ENCODE measurements at places on chromosomes 12 and 14.

DNA sequence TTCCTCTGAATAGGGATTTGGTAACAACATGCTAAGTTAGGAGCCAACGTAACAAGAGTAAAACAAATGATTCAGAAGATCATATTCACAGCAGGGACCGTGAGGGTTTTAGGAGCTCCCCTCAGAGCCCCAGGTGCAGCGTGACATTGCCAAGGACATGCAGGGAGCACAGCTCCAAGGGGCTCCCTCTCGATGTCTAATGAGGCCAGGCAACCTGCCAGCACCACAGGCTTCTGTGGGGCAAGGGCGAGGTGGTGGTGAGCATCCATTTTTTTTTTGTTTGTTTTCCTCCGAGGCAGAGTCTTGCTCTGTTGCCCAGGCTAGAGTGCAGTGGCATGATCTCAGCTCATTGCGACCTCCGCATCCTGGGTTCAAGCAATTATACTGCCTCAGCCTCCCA lies 95.1 kb upstream of the PTPRB start:
- no peak for DNase-seq

DNA sequence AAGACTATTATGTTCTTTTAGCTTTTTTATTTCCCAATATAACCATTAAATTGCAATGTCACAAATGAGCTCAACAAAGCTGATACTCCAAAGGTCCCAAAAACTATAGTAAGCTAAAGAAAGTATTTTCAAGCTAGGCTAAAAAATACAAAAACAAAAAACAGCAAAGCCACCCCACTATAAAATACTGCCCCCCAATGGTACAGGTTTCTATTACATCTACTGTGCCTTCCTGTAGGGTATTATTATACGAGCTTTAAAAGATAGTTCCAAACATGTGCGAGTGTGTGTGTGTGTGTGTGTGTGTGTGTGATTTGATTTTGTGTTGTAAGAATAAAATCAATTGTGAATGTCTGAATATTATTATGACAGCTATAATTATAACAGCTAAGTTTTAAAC lies 1.1 kb downstream of the IFNG start:
- peak; percentile 34 for DNase-seq

- DNase-seq, result no peak
These were observed 57.6 kb downstream of the NCOR2 start for GRCh38 chr12:124509676-124510300.

DNA sequence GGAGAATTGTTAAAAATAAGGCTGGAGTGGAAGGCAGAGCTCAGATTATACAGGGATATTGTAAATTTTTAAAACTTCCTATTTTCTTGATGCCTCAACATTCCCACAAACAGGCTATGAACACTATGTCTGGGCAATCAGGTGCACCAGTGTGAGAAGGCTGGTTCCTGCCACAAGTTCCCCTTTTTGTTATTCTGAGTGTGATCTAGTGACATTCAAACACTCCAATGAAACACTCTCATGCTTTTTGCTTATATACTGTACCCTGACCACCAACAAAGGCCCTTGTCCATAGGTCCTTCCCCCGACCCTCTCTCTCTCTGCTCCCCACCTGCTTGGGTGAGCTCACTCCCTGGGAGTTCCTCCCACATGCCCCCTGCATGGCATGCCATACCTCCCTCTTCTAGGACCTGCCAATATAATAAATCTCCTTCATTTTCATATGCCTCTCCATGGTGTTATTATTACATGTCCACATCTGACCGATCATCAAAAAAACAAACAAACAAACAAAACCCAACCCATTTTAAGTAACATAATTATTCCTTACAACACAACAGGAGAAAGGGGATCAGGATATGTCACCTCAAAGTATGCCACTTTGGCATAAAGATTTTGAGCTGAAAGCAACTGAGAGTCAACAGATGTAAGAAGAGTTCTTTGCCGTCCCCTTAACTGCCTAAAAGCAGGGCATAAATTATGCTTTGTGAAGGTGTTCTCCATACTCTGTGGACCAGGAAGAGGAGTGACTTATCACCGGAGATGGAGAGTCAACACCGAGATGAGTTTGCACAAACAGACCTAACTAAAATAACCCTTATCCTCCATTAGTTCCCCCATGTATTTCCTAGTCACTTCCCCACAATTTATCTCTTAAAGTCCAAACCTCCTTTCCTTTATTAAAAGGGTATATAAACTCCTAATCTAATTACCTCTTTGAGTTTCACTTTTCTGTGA lies 42.5 kb upstream of the CATSPERB start:
- no peak for DNase-seq

GRCh38 chr12:79717006-79717405 lies 26.2 kb upstream of the PAWR start:
- DNase-seq, result no peak

GRCh38 chr14:91245029-91245428 lies 525 bp upstream of the GPR68 start:
- no peak for DNase-seq

- no peak for DNase-seq
These were observed 1.4 kb downstream of the SERPINA11 start for GRCh38 chr14:94451091-94451771.

GRCh38 chr12:107912421-107913004 lies 138.0 kb downstream of the ASCL4 start:
- DNase-seq, result no peak

DNA sequence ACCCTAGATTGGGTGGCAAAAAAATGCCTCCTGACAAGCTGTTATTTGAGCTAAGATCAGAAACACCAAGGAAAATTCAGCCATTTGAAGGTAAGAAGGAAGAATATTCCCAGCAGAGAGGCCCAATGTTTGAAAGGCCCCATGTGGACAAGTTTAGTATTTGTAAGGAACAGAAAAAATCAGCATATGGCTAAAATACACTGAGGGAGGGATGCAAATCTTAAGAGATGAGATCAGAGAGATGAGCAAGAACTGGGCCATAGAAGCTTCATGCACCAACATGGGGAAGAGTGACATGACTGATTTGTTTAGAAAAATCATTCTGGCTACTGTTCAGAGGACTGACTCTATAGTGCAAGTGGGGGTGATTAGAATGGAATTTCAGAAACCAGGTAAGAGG lies 496.8 kb upstream of the SOX5 start:
- no peak for DNase-seq

DNA sequence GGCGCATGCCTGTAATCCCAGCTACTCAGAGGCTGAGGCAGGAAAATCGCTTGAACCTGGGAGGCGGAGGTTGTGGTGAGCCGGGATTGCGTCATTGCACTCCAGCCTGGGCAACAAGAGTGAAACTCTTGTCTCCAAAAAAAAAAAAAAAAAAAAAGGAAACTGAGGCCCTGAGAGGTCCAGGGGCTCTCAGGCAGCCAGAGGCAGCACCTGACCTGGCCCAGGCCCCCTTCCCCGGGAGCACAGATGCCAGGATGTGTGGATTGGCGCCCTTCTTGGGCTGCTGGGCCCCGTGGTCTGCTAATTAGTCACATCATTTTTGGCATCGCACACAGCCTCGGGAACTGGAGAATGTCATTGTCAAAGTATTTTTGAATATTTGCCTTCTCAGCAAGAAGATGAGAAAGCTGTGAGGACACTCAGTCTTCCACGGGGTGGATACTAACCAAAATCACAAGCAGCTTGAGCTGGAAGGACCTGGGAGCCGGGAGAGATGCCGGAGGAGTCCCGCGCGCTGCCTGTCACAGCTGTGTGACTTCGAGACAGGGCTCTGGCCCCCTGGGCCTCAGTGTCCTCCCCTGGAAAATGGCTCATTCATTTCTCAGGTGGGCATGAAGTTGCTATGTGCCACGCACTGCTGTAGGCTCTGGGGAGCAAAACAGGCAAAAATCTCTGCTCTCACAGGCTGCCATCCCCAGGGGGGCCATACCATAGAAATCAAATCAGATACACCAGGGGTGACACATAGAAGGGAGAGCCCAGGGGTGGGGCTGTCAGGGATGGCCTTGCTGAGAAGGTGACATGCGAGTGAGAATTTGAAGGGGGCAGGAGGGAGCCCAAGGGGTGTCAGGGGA lies 12.5 kb upstream of the RCOR1 start:
- no peak for DNase-seq

- peak; percentile 35 for DNase-seq
These were observed 79.4 kb downstream of the C12orf75 start for GRCh38 chr12:105409801-105410471.

- DNase-seq, result no peak
These were observed 254.6 kb downstream of the SEC23A start for GRCh38 chr14:38848243-38848935.

DNA sequence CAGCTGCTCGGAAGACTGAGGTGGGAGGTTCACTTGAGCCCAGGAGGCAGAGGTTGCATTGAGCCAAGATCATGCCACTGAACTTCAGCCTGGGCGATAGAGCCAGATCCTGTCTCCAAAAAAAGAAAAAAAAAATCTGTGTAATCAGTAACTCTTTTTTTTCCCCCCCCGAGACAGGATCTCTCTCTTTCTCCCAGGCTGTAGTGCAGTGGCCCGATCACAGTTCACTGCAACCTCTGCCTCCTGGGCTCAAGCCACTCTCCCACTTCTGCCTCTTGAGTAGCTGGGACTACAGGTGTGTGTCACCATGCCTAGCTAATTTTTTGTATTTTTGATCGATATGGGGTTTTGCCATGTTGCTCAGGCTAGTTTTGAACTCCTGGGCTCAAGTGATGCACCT lies 113.6 kb downstream of the SYNE2 start:
- DNase-seq, result no peak

GRCh38 chr12:48000878-48001504 lies 3.3 kb downstream of the COL2A1 start:
- DNase-seq, result peak; percentile 81

GRCh38 chr12:10863512-10864218 lies 14.4 kb upstream of the PRR4 start:
- DNase-seq, result no peak

DNA sequence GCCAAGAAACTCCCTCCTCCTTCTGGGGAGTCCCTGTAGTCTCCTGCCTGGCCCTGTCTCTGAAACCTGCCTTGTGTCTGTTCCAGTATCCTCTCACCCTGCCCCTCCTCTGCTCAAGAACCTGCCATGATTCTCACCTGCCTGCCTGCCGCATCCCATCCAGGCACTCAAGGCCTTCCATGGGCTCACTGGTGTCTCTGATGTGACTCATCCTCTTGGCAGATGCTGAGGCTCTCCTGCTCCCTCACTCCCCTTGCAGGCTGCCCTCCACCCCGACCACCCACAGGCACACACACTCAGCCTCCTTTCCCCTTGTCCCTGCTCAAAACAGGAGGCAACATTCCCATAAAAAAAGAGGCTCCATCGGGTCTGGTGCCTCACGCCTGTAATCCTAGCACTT lies 5.8 kb upstream of the BEGAIN start:
- DNase-seq, result no peak

GRCh38 chr12:101490286-101490920 lies 15.3 kb downstream of the SPIC start:
- no peak for DNase-seq

GRCh38 chr12:88934163-88934747 lies 354.0 kb upstream of the KITLG start:
- no peak for DNase-seq

- no peak for DNase-seq
These were observed 52.6 kb upstream of the CISTR start for GRCh38 chr12:53804429-53804828.

GRCh38 chr12:1668833-1669543 lies 21.9 kb upstream of the ADIPOR2 start:
- no peak for DNase-seq

DNA sequence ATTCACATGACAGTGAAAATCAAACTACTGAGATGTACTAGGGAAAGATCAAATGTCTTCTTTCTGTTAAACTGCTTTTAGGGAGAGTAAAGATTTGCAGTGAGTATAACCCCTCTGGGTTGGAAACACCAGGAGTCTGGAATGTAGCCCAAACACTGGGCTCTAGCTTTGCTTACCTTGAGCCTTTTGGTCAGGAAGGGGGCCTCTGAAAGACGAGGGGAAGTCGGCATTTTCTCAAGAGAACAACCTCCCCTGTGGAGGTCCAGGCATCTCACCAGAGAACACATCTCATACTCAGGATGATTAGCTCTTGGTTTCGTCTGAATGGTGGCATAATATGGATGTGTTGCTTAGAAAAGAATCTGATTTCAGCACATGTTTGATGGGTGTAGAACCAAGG lies 169.0 kb downstream of the ZFP36L1 start:
- no peak for DNase-seq

DNA sequence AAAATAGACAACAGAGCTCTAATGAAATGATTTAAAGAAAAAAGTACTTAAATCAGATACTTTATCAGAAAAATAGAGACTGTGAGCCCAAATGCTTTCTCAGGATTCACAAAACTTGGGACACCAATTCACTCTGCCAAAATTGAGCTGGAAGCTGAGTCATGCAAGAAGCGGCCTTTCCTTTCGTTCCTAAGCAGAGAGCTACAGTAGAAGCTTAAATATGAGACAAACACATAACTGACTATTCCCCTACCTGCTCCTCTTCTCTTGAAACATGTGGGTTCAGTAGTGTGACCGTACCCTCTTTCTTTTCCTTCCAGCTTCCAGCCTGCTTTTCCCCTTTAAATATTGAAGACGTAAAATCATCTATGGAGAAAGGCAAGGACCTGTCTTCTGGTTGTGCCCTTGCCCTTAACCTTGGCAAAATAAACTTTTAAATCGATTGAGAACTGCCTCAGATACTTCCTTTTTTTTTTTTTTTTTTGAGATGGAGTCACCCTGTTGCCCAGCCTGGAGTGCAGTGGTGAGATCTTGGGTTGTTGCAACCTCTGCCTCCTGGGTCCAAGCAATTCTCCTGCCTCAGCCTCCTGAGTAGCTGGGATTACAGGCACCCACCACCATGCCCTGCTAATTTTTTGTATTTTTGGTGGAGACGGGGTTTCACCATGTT lies 4.4 kb upstream of the SDS start:
- no peak for DNase-seq

DNA sequence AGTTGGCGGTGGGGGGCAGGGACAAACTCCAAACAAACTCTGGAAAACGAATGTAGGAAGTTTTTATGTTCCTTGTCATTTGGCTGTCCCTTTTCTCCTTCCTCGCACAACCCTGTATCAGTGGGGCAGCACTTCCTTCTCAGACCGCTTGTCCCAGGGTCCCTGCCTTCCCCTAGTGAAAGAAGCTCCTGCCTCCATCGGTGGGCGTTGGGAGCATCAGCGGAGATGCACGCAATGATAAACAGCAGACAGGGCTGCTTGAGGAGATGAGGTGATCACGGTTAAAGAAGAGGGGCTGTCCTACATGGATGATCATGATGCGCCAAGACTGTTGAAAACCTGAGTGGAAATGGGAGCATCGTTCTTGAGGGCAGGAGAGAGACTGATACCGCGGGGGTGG lies 620 bp downstream of the C1S start:
- DNase-seq, result no peak

GRCh38 chr14:24430143-24430681 lies 458 bp downstream of the KHNYN start:
- peak; percentile 64 for DNase-seq

DNA sequence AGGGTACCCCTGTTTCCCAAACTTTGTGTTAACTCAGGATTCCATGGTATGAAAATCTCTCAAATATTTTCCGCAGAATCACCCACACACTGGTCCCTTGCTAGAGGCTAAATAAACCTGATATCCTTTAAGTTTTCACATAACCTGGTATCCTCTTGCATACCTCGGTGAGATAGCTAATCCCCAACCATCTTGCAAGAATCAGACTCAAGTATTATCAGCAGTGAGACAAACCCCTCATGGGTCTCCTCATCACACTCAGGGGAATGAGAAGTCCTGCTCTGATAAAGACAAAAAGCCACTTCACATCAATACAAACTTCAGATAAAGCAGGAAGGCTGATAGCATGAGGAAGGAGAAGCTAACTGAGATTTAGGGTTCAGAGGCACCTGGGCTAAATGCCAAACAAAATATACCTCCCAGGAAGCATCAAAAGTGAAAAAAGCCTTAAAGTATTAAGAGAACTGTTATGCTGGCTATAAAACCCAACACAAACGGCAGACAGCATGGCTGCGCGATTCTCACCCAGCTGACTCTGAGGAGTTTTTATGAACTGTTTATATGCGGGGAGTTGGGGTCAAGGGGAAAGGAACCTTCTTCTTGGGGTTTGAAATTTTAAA lies 96.5 kb downstream of the FOXN3 start:
- DNase-seq, result no peak

Measured in foreskin melanocyte (primary cell).